NCI-H774 (cell line): ENCODE measurements at places on chromosomes 6 and 20.

GRCh38 chr6:130744576-130745366 is 82.4 kb upstream of the SMLR1 start:
- DNase-seq: no peak

DNA sequence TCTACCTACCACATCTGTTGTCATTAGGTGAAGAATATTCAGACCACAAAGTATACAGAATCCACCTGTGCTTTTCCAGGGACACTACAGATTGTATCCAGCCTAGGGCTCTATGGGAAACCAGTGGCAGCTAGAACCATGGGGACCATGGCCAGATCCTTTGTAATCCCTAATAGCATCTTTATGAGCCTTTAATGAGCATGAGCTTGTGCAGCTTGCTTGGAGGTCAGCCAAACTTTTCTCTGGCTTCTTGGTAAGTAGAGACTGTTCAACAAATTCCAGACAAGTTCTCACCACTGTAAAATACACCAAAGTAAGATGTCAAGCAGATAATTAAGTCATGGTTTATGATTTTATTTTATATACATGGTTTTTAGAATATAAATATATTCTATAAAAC is 301.6 kb upstream of the ADGRB3 start:
- DNase-seq: no peak

DNA sequence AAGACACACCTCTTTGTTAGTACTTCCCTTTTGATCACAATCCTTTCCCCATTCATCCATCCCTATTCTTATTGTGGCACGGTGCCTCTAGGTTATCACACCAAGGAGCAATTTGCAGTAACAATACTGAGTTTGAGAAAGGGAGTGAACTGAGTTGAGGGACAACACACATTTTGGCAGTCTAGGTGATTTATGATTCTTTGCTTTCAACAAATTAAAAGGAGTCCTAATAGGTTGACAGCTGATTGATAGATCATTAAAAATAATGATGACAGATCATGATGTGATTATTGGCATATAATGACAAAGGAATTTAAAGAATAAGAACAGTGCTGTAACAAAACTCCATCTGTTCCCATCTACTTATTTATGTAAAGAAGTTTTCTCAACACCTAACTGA is 36.7 kb downstream of the IMPG1 start:
- no peak for DNase-seq

GRCh38 chr6:5249451-5250122 is 11.2 kb downstream of the LYRM4 start:
- DNase-seq: no peak

DNA sequence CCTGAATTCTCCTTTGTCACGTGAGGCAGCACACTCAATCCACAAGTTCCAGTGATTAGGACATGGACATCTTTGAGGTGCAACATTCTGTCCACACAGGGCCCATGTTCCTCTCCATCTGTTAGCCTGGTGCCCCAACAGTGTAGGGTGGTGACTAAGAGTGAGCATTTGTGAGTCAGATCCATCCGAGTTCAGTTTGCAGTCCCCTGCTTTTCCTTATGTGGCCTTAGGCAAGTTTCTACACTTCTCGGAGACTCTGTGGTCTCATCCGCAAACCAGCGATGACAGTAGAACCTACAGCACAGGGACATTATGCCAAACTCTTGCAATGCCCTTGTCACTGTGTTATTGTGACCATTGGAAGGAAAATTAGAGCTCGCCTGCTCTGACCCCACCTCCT is 178.7 kb upstream of the CDH4 start:
- DNase-seq: no peak

GRCh38 chr6:71048320-71049164 is 91.7 kb upstream of the B3GAT2 start:
- no peak for DNase-seq
